T-helper 2 cell treated with Interferon-gamma antibody and Interleukin-4, amounts not matched to agents 5 μg/mL and 100 μg/mL, for 36 hours (primary cell): ENCODE measurements at places on chromosomes 6 and 20.
A peak's percentile ranks its signal among the peaks of the same experiment; 100 is the strongest.

GRCh38 chr6:166258854-166259276 is 49.3 kb downstream of the PRR18 start:
- peak; percentile 47 for DNase-seq

DNA sequence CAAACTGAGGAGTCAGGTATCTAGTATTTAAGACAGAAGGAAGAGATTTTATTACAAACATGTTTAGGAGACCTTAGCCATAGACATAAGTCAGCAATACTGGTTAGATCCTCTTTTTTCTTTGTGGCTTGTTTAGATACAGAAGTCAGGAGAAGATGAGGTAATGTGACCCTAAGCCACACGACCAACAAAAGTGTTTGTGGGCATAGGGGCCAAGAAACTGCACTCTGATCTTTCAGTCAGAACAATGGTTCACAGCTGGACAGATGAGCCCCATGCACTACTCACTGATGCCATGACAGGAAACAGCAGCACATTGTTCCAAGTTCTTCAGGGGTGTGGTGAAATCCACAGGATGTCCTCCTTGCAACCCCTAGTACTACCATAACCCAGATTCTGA is 238.5 kb upstream of the RAB32 start:
- DNase-seq: no peak

- DNase-seq: no peak
Observed at GRCh38 chr6:165987483-165988301, 180.0 kb downstream of the TBXT start.

DNA sequence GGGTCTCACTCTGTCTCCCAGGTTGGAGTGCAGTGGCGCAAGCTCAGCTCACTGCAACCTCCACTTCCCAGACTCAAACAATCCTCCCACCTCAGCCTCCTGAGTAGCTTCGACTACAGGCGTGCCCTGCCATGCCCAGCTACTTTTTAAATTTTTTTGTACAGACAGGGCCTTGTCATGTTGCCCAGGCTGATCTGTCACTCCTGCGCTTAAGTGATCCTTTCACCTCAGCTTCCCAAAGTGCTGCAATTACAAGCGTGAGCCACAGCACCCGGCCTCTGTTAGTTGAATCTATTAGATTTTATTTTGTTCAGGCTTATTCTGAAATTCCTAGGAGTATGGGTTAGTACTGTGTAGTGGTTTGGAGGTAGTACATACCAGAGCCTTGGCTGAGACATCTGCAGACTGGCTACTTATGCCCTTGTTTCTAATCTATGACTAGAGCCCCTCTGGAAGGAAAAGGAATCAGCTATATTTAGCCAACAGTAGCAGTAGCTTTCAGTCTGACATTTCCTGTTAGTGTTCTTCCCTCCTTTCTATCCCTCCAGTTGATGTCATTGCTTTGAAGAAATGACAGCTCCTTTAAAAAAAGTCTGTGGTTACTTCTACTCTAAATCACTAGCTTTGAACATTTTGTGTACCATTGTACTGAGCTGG is 74.4 kb downstream of the ITCH start:
- DNase-seq: no peak

- no peak for DNase-seq
Observed at GRCh38 chr20:56711018-56711417, 81.9 kb downstream of the TFAP2C start.

DNA sequence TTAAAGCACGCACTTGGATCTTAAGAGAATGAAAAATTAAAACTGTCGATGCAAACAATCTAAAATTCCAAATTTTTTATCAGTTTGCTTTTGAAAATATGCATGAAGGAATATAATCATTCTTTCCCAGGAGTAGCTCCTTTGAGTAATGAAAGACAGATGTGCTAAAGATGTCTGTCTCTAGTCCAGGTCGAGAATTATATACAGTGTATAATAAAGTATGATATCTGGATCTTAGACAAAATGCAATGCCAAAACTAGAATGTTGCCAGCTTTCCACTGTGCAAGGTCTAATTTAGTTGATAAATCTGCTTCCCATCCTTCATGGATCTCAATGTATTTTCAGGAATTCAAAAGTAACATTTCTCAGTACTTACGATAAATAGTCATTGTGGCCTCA is 65.1 kb upstream of the ADGRG6 start:
- no peak for DNase-seq

- no peak for DNase-seq
Observed at GRCh38 chr20:51125780-51126179, 102.9 kb upstream of the KCNG1 start.

- no peak for DNase-seq
Observed at GRCh38 chr6:130600880-130601341, 226.3 kb upstream of the SMLR1 start.

GRCh38 chr6:138250513-138251247 is 32.4 kb upstream of the PBOV1 start:
- no peak for DNase-seq

GRCh38 chr20:57801581-57801980 is 91.8 kb upstream of the PMEPA1 start:
- no peak for DNase-seq

DNA sequence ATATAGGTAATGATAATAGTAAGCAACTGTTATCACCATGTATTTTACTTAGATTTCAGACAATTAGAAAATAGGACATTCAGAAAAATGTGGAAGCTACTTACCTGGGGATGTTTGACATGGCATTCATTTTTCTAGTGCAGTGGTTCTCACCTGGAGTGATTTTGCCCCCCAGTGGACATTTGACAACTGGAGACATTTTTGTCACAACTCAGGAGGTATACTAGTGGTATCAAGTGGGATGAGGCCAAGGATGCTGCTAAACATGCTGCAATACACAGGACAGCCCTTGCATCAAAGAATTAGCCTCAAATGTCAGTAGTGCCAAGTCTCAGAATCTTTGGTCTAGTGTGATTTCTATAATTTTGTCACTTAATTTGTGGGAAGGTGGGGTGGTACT is 36.1 kb downstream of the NUS1 start:
- DNase-seq: no peak

- DNase-seq: no peak
Observed at GRCh38 chr6:69825904-69826303, 29.1 kb upstream of the LMBRD1 start.

DNA sequence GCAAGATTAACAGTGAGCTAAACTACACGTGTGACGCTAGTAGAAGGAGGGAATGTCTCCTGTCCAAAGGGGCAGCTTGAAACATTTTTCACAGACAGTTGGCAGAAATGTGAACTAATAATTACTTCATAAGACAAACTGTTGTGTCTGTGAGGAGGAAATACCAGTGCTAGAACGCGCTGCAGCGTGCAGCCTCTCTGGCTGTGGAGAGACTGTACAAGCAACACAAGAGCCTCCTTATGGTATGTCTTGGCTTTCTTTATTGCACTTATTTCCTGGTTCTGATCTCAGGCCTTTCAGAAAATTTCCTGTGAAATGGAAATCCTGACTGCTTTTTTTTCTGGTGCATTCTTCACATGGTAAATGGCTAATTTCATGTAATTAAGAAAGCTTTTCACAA is 25.3 kb upstream of the TIAM2 start:
- DNase-seq: no peak

DNA sequence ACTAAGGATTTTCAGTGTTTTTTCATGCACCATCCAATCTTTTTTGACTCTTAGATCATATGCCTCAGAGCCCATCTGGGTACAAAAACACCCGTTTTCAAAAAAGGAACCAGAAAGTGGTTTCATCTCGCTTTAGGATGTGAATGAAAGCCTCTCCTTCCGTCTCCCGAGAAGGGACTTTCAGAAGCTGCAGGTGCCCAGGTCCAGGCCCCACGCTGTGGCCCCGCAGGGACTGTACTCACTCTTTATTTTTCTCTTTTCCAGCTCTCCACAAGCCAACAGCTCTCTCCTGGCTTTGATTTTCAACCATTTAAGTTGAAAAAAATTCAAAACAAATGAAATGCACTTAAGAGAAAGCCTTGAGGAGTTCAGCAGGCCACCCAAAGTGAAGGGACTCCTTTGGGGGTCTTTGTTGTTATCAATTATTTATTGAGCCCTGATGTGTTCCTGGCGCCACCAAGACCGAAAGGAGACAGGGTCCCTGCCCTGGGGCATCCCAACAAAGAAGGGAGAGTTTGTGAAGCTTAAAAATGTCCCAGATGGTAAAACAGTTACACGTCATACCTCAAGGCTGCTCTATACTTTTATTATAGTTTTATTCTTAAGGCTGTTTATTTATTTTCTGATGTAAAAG is 467.3 kb downstream of the PREX1 start:
- DNase-seq: no peak

DNA sequence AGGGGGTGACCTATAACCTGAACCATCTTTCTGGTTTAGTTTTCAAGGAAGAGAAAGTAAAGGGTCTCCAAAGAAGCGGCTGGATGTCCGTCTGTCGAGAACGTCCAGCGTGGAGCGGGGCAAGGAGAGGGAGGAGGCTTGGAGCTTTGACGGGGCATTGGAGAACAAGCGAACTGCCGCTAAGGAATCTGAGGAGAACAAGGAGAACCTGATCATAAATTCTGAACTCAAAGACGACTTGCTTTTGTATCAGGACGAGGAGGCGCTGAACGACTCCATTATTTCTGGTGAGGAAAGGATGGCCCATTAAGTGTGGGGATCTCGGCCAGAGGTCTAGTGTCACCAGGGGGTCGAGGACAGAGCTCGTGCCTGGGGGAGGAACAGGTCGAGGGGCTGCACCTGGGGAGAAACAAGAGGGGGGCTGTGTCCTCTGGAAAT is 159.2 kb downstream of the SYCP2 start:
- no peak for DNase-seq
